Posterior vena cava (tissue), 2 donors: ENCODE measurements at places on chromosomes 3 and 15. TPM values are rescaled to one million over a fixed set of nuclear protein-coding genes. Genes with fewer than 3 reads are reported as not detected.

LIPC gene
- 1.2 TPM for total RNA-seq

RARB gene
- total RNA-seq: 8.9 TPM

CCDC39 gene
- total RNA-seq: 0.90 TPM

AMIGO3 gene
- total RNA-seq: not detected

SEMA3B gene
- total RNA-seq: 18.6 TPM

FBXW12 gene
- not detected for total RNA-seq

ALDH1L1 gene
- total RNA-seq: 5.6 TPM

CHRNA5 gene
- total RNA-seq: 3.1 TPM

CILP gene
- 43.4 TPM for total RNA-seq

ANKDD1A gene
- total RNA-seq: 17.1 TPM

CFAP100 gene
- not detected for total RNA-seq

RLBP1 gene
- not detected for total RNA-seq

PDIA5 gene
- total RNA-seq: 29.6 TPM

DISP2 gene
- 0.05 TPM for total RNA-seq

CPNE9 gene
- not detected for total RNA-seq

GOLGA8S gene
- total RNA-seq: 0.60 TPM

GRCh38 chr3:108183971-108184370 is 38.3 kb downstream of the IFT57 start:
- DNase-seq: no peak

DNA sequence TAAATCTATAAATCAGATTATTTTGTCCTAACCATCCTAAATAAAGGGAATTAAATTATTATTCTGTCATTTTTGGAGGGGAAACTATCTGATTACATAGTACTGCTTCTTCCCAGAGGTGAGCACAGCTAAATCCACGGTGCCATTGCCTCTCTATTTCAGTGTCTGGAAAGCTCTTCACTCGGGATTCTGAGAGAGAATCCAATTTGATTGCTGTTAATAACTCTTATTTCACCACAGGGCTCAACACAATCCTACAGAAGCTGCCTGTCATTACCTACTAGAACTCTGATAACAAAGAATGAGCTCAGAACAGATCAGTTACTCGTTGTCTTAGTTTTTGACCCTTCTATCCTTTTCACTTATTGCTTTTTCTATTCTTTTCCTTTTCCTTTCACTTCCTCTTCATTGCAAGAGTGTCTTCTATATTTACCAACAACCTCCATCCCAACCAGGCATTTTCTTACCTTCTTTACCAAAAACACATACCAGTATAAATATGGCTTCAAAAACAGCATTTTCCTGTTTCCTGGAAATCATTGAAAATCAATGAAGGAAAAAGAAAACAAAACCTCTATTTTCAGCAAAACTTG is 30.4 kb downstream of the OXNAD1 start:
- DNase-seq: no peak

DNA sequence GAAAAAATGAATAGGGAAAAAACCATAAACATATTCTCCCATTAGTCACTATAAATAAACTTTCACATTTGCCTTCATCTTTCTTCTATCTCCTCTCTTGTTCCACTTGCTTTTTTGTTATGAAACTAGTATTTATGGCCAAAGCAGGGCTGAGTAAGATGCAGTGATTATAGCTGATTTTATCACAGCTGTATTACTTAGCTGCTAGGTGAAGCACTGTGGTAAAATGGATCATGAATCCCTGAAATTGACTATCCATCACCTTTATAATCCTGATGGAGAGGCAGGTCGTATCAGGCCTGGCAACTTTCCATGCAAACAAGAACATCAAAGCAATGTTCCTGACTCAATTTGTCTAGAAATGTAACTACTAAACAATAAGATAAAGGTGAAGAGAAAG is 471.6 kb downstream of the TUSC7 start:
- DNase-seq: no peak

- no peak for DNase-seq
Measured at GRCh38 chr3:101142160-101142559, 148.9 kb upstream of the ABI3BP start.

GRCh38 chr3:138593488-138594149 is 441 bp downstream of the CEP70 start:
- no peak for DNase-seq

DNA sequence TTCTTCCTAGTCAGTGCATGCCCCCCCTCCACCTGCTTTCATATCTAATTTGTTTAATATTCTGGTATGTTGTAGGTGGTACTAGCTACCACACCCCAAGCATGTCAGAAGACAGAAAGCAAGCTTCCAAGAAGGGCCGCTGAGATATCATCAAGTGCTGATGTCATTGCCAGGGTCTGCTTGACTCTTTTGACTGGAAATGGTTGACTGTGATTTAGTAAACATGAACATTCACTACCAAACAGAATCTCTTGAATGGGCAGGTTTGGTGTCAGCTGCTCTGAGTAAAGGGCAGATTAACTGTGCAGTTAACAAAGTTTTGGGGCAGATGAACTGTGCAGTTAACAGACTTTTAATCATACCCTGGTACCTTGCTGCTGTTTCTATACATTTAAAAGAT is 244.2 kb upstream of the SATB1 start:
- DNase-seq: no peak

GRCh38 chr15:31457161-31457560 is 130.5 kb downstream of the KLF13 start:
- peak; percentile 73 for DNase-seq

DNA sequence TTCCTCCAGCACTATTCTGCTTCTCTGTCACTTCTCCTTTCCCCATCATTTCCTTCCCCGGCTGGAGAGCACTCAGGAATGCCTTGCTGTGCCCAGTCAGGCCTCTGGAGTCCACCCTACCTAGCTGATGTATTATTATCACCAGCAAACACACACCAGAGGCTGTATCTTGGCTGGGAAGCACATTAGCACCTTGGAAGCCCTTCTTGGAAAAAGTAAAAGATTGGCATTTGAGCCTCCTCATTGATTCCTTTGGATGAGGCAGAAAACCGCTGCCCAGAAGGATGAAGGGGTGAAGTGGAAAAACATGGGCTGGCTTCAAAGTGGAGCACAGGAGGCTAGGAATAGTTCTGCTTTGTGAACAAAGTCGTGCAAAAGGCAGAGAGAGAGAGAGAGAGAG is 244.3 kb downstream of the RPLP1 start:
- DNase-seq: no peak

- no peak for DNase-seq
Measured at GRCh38 chr15:36430726-36431265, 148.6 kb upstream of the CDIN1 start.

GRCh38 chr3:8324747-8325146 is 176.9 kb upstream of the LMCD1 start:
- DNase-seq: peak; percentile 79

DNA sequence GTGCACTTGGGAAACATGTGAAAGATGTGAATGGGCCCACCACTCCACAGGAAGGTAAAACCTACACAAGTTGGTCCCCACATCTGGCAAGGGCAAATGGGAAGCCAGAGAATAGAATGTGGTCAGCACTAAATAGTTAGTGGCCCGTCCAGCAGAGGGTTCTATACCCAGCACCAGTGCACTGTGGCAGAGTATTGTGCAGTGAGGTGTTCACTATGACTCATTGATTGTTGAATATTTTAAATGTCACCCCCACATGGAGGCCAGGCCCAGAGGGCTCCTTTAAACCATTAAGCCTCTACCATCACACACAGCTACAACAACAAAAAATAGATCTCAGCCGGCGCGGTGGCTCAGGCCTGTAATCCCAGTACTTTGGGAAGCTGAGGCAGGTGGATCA is 11.7 kb downstream of the FRMD5 start:
- DNase-seq: no peak

- DNase-seq: no peak
Measured at GRCh38 chr3:124890573-124891190, 3.5 kb upstream of the ITGB5 start.

GRCh38 chr3:98961161-98962155 is 60.0 kb upstream of the DCBLD2 start:
- DNase-seq: no peak

GRCh38 chr3:160403028-160403545 is 3.6 kb downstream of the SMC4 start:
- DNase-seq: no peak

DNA sequence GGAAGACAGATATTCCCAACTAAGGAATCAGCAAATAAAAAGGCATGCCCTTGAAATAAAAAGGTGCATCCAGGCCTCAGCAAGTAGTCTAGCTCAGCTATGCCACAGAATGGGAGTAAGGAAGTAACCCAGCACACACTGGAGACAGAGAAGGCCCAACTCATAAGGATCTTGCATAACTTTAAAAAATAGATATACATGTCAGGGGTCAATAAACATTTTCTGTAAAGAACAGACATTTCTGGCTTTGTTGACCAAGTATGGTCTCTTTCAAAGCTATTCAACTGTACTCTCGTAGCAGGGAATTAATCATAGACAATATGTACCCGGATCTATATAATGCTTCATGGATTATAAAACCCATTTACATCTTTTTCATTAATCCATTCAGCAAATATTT is 449.3 kb downstream of the TAFA4 start:
- DNase-seq: no peak

DNA sequence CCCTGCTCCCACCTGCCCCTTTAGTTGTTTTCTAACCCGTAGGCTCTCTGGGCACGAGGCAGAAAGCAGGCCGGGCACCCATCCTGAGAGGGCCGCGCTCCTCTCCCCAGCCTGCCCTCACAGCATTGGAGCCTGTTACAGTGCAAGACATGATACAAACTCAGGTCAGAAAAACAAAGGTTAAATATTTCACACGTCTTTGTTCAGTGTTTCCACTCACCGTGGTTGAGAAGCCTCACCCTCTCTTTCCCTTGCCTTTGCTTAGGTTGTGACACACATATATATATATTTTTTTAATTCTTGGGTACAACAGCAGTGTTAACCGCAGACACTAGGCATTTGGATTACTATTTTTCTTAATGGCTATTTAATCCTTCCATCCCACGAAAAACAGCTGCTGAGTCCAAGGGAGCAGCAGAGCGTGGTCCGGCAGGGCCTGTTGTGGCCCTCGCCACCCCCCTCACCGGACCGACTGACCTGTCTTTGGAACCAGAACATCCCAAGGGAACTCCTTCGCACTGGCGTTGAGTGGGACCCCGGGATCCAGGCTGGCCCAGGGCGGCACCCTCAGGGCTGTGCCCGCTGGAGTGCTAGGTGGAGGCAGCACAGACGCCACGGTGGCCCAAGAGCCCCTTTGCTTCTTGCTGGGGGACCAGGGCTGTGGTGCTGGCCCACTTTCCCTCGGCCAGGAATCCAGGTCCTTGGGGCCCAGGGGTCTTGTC is 48.5 kb downstream of the PGPEP1L start:
- no peak for DNase-seq

DNA sequence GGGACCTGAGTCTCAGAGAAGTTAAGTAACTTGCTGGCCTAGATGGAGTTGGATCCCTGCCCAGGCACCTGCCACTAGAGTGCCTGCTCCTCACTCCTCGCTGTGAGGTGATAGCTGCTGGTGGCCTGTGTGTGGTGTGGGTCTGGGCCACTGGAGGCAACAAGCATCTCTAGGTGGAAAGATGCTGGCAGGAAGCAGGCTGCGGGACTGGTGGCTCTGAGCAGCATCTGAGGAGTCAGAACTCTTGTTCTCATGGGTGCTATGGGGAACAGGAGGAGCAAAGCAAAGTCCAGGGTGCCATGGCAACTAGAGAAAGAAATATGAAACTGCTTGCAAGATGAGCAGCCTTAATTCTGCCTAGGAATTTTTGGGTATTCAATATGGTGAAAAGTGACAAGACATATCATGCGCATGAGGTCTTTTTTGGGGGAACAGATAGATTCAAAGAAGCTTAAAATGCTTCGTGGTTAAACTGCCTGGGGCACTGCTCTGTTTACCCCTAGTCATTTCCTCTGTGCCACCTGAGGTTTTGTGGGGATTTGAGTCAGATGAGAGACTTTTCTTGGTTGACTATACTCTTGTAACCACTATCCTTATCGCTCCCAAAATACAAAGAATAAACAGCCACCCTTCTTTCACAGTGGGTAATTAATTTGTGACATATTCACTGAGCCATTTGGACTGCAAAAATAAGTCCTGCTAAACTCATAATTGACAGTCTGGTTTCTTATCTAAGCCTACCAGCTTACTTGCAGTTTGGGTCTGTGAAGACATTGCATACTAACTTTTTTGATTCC is 50.3 kb downstream of the MED12L start:
- DNase-seq: no peak

DNA sequence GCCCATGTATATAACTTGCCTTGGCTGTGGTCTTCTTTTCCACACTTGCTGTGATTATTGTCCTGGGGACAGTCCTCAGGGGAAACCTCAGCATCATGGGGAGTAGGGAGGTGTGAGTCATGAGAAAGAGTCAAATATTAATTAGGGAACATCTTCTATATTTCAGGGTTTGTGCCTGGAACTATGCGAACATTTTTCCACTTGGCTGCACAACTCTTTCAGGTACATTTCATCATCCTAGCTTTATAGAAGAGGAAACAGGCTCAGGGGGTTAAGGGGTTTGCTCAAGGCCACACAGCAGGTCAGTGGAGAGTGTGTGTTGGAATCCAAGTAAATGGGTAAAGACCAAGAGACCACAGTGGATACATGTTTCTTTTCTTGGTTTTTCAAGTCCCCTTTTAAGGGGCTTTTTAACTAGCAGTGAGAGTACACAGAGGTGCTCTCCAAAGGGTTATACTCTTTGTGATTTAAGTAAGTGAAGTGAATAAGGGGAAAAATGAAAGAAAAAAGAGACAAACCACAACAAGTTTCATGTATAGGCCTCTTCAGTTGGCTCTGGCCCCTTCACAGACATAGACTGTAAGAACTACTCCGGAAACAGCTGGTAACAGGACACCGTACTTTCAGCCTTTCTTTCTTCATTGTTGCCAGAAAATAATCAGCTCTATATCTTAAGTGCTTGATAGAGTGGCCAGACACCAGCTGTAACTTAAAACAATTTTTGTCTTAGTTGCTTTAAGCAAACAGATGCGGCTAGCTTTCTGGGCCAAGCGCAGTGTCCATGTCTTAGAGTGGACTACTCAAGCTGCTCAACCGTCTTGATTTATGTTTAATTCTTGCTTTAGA is 64.6 kb downstream of the EEFSEC start:
- DNase-seq: no peak

DNA sequence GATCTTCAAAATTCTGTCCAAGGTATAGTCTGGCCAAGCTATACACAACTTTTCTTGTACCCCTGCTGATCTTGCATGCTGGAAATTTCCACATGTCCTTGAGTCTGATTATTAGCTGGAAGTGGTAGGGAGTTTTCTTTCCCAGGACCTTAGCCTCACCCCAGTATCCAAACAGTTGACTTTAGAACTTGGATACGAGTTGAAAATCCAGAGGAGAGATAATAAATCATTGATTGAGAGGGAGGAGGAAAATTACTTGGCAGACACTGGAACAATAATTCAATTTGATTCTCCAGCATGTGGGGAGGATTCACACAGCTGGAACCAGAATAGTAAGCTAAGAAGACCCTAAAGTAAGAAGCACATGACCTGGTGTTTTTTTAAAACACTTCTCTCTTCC is 116.4 kb downstream of the IL5RA start:
- DNase-seq: no peak

DNA sequence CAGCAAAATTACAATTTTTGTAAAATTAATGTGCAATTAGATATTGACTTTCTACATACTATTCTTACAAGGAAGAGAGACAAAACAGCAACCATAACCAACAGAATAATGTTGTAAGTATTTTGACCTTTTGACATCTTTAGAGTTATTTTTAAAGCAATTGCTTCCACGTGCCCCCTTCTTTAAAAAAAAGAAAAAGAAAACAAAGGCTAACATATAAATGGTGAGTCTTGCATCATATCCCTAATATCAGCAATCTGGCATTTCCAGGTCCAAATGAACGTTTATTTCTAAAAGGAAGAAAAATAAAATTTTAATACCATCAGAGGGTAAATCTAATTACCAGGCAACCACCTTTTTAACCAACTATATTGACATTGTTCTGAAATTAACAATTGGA is 19.3 kb upstream of the STRIT1 start:
- DNase-seq: no peak

- DNase-seq: no peak
Measured at GRCh38 chr3:72465853-72466252, 382.4 kb downstream of the SHQ1 start.
